ENCODE measurements at places on chromosomes 4 and X.

DNA sequence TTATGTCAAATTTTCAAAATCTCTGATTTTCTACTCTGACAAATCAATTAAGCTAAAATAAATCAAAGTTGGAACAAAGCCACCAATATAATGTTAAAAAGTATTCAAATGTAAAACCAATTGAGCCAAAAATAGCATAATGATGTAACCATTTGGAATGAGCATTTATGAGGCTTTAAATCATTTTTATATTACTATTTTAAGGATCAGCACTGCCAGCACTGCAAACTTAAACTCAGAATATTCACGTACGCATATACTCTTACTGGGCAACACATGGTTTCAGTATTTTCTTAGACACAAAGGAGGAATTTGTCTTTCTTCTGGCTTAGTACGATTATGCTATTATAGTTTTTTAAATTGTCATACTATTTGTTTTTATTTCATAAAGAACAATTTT is 52.2 kb downstream of the AFAP1 start:
- peak; percentile 68 for DNase-seq

DNA sequence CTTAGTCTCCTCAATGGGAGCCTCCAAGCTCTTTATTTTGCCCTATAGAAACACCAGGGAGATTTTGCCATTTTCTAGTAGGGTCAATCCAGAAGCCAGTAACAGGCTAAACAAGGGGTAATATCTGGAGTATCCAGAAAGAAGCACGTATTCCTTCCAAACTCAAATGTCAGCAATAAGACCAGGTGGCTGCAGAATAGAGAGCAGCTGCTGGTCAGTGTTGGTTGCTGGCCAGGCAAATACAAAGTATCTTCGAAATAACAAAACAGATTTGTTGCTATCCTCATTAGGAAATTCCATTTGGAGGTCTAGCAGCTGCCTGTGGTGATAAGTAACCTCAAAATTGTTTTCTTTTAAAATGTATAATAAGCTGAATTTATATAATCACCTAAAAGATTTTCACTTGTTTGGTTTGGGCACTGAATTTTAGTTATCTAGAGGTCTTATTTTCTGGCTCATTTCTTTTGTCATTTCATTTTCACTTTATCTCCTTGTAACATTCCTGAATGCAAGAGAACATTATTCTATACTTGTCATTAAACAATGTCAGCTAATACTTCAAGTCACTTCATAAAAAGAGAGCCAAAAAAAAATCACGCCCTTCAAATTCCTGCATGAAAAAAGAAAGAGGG is 320.6 kb downstream of the DTHD1 start:
- DNase-seq: no peak

GRCh38 chr4:171534391-171534790 is 278.8 kb upstream of the GALNTL6 start:
- DNase-seq: no peak

DNA sequence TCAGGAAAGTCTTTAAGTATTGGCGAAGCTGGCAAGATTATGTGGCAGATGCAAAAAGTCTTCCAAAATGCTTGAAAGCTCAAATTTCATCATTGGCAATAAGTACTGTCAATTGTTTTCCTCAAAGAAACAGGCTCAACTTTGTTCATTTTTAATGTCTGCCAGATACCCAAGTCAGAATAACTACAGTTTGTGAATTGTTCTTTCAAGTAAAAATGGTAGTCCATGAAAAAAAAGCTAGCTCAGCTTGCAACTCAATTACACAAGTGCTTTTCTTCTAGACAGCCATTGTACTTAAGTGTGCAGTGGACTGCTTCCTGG is 70.5 kb downstream of the AFF1 start:
- DNase-seq: no peak

- peak; percentile 53 for DNase-seq
Measured at GRCh38 chr4:94274912-94275311, 67.2 kb downstream of the SMARCAD1 start.

DNA sequence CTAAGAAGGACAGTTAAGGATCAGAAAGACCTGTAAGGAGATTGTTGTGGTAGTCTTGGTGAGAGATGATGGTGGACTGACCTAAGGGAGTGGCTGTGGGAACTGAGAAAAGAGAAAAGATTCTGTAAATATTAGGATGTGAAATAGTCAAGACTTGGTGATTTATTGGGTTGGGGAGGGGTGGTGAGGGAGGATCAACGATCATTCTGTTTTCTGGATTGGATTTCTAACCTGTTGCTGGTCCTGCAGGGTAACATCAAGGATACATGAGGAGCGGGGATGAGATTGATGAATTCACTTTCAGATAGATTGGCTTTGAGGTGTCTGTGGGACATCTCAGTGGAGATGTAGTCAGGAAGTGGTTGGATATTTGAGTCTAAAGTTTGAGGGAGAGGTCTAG is 1.4 kb downstream of the PIN4 start:
- no peak for DNase-seq

GRCh38 chrX:142663330-142664095 is 362.2 kb upstream of the SPANXN4 start:
- DNase-seq: no peak

- DNase-seq: no peak
Measured at GRCh38 chr4:40314951-40315350, 20.2 kb upstream of the CHRNA9 start.

DNA sequence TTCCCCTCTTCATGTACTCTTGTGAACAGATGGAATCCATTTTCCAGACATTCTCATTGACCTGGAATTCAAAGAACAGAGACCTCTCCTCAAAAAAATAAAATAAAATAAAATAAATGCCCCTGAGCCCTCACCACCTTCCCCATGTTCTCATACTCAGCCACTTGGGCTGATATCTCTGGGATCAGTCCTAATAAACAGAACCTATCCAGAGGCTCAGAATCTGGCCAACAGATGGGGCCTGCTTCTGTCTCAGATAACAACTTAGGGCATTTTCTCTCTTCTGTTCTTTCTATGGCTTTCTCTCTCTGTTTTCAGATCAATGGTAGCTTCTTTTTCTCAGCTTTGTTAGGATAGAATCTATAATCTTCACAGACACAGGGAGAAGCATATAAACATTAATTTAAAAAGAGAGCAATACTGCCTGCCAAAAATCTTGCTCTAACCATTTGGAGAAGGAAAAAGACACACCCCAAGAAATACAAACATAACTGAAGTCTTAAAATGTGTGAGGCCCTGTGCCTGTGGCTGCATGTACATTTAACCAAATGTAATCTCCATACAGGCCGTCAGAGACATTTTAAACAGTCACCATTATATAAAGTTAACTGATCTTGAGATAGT is 907.1 kb downstream of the FAT4 start:
- DNase-seq: no peak

DNA sequence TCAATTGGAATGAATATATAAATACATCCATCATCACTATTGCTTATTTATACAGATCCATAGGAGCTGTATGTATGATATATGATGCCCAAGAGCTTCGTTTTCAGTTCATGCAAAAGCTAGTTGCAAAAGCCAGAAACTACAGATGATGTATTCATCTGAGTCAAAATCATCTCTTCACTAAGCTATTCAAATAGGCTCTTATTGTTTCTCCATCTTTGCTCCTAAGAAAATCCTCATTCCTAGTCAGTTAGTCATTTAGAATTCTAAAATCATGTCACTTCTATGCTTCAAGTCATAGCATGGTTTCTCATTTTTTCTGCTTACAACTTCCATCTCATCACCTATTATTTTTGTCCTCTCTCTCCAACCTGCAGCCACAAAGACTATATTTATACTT is 300.1 kb upstream of the TRAM1L1 start:
- peak; percentile 37 for DNase-seq

- DNase-seq: no peak
Measured at GRCh38 chr4:31193521-31193920, 473.4 kb downstream of the PCDH7 start.

GRCh38 chr4:122702939-122703338 is 29.6 kb upstream of the BBS12 start:
- DNase-seq: no peak

DNA sequence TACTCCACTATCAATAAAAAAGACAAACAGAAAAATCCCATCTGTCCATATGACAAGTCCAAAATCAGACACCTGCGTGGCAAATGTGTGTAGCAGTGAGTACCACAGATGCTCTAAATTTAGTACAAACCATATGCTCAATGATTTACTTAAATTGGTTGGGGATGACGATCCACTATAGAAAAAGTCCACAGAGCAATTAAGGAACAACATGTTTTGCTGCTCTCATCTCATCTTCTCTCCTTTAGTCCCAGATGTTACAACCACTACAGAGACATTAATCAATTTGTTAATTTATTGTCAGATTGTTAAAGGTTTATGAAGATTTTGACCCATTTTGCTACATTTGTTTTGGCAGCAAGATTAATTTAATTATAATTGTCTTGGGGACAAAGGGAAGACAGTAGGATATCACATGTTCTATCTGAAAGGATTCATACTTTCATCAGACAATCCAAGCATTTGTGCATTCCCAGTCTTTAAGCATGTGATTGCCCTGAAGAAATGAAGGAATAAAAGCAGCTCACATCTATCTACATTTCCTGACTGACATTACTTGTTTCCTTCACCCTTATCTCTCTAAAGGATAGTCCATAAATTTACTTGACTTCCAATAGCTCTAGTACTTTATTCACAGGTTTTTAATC is 2268.1 kb downstream of the PCDH7 start:
- DNase-seq: no peak

DNA sequence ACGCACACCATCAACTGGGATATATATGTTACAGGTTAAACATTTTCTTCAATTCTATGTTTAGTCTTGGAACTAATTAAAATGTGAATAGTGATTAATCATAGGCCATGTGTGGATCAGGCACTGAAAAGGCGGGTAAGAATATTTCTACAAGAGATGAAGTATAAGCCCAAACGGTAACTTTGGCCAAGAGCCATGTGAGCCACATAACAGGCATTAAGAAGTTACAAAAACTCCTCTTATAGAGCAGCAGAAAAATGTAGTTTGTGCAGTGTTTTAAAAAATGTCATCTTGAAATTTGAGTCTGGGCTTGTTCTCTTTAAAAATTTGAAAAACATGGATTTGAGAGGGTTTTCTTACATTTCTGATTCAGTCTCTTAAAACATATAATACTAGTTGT is 521.8 kb upstream of the DIPK2B start:
- peak; percentile 79 for DNase-seq

DNA sequence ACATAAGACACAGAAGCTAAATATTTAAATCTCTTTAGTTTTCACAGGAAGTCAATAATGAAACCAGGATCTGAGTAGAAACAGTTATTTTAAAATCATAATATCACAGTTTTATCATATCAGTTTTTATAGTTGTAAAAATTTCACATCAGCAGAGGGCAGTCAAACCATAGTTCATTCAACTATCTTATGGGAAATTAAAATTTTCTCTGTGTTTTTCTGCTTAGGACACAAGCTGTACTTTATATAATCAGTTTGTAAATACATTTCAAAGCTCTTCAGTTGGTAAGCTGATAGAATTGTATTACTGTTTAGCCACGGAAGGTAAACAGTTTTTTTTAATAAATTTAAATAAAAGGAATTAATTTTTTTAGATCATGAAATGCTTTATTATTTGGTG is 204.8 kb upstream of the NUDT6 start:
- peak; percentile 40 for DNase-seq

DNA sequence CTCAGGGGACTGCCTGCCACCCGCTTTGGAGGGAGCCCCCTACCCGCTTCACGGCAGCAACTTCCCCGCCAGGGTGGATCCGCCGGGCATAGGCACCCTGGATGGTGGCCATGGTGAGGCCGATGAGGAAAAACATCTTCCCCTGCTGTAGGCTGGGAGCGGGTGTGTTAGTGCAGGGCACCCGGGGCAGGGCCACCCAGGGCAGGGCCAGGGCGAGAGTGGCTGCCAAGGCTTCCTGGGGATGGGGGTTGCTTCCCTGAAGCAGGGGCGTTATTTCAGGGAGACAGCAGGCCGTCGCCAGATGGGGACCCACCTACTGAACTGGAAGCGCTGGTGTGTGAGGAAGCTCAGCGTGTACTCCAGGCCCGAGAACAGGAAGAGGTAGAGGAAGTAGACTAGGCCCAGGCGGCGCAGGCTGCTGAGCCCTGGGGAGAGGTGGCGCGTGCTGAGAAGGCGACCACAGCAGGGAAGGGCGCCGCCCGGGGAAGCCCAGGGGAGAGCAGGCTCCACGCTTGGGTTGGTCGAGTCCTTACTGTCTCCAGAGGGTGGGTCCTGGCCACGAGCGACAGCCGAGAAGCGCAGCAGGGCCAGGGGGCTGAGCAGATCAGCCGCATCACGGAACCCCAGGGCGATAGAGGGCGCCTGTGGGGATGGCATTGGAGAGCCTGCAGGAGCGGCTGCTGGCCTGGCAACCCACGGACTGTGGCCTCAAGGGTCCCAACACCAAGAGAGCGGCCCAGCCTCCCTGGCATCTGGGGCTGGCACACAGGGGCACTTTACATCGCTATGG is 31.5 kb downstream of the NOP14 start:
- DNase-seq: no peak

DNA sequence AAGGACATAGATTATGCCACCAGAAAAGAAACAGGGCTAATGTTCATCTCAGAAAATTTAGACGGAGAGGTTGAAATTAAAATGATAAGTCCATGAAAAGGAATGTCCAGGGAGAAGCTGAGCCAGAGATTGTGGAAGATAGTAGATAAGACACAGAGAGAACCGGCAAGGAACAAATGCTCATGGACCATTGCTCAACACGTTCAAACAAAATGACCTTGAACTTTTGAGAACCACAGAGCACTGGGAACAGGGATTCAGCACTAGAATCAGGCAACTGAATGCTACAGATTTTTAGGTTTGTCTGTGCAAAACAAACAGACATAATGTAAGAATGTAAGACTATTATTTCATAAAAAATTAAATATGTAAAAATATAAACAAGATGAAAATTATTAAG is 206.3 kb downstream of the PDGFC start:
- DNase-seq: no peak

- DNase-seq: peak; percentile 53
Measured at GRCh38 chr4:165502916-165503907, 124.4 kb downstream of the CPE start.

DNA sequence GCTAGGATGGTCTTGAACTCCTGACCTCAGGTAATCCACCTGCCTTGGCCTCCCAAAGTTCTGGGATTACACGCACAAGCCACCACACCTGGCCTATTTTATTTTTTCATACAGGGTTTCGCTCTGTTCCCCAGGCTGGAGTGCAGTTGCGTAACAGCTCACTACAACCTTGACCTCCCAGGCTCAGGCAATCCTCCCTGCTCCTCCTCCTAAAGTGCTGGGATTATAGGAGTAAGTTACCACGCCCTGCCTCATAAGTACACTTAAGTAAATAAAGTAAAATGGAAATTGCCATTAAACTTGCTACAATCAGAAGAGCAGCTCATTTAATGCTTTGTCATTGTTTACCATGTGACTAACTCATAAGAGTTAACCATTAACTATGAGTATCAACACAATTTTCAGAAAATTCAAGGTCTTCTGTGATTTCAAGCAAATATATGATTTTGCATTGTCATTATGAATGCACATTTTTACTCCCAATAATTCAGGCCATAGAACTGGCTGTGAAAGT is 12.3 kb downstream of the UGDH start:
- no peak for DNase-seq
